ENCODE measurements at places on chromosomes 3 and 15.
A peak's percentile ranks its signal among the peaks of the same experiment; 100 is the strongest.

GRCh38 chr3:29823233-29823632 is 542.4 kb downstream of the RBMS3 start:
- no peak for DNase-seq

- DNase-seq = no peak
Measured at GRCh38 chr15:91861223-91861622, 7.7 kb downstream of the SLCO3A1 start.

DNA sequence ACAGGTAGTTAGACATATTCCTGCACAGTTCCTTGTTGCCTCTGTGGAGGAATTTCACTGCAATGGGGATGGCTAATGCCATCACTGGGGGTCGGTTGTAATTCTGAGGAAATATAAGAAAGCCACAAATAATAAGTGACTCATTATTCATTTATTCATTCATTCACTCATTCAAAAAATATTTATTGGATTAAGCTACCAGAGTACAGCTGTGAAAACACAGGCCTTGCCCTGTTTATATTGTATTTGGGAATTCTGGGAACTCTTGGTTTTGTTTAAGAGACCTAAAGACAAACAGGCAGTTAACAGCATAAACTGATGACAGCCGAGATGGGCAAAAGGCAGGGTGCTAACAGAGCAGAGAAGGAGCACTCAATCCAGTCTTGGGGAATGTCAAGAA is 23.6 kb downstream of the PTX3 start:
- no peak for DNase-seq

DNA sequence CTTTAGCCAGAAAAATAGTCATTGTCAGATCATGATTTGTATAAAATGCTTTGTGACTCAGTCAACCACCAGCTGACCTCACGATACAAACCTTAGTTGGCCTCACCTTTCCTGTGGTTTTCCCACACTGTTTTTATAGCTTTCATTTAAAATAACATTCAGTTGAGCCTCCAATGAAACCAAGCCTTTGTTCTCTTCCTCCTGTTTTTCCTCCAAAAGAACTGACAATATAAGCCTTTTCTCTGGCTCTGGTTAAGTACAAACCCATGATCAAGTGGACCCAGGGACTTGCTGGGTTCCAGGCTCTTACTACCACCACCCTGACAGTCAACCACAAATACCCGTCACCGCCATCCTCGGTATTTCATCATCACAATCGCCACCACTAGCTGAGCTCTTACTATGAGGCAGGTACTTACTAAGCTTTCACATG is 81.7 kb downstream of the TAMM41 start:
- peak; percentile 27 for DNase-seq

GRCh38 chr3:13808550-13808949 is 71.3 kb downstream of the WNT7A start:
- no peak for DNase-seq

GRCh38 chr3:64848822-64849221 is 161.0 kb upstream of the ADAMTS9 start:
- no peak for DNase-seq

DNA sequence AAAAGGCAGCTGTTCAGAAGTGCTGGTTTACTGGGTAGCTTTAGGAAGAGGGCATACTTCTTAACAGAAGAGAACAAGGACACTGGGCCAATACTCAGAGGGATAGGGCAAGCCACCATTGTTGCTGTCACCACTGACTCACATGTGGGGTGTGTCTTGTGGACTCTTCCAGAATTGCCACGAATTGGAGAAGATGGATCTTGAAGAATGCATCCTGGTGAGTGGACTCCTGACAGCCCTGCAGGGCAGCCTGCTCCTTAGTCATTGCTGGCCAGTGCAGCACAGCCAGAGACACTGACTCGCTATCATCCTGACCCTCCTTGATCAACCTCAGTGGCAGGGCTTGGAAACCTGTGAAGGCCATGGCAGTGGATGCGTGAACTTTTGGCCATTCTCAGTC is 62.3 kb downstream of the UBP1 start:
- DNase-seq = no peak

DNA sequence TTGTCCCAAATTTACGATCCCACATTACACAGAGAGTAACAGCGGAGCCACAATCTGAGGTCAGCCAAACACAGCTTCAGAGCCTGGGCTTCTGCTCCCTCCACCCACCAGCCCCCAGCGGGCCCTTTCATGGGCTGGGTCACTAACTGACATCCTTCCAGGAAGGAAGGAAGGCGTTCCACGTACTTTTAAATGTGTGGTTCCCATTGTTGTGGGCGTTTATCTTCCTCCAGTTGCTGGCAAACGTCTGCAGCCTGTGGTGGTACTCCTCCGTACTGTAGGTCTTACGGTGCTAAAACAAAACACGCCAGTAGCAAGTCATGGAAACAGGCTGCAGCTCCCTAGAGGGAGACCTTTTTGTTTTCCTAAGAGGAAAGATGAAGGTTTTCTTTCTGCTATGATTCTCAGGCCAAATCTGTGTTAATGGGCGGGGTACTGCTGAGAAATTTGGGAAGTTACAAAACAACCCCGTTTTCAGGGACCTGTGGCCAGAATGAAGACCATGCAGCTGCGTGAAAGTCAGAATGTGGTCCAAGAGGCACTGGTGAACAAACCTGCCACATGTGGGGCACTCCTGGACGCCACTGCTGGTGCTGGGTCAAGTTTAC is 7.6 kb downstream of the CTSH start:
- DNase-seq = peak; percentile 20

GRCh38 chr3:169613053-169613803 is 50.3 kb downstream of the MECOM start:
- DNase-seq = no peak

DNA sequence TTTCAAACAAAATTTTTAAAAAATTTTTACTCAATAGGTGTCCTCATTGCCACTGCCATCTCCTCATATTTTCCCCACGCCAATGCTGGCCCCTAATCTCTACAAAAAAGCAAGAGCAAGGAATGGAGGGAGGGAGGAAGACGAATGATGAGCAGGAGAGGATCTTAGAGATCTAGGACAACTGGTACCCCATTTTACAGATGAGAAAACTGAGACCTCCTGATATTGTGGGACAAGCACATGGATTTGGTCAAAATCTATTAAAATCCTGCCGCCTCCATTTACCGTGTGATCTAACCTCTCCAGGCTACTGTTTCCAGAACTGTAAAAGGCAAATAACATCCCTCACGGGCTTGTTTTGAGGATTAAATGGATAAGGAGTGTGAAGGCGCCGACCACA is 4.6 kb downstream of the HEG1 start:
- DNase-seq = no peak

- DNase-seq = no peak
Measured at GRCh38 chr3:100463002-100463401, 29.4 kb upstream of the TMEM45A start.

GRCh38 chr3:135558150-135558783 is 407.3 kb upstream of the PPP2R3A start:
- DNase-seq = no peak

- no peak for DNase-seq
Measured at GRCh38 chr3:141279077-141279967, 47.7 kb downstream of the PXYLP1 start.

DNA sequence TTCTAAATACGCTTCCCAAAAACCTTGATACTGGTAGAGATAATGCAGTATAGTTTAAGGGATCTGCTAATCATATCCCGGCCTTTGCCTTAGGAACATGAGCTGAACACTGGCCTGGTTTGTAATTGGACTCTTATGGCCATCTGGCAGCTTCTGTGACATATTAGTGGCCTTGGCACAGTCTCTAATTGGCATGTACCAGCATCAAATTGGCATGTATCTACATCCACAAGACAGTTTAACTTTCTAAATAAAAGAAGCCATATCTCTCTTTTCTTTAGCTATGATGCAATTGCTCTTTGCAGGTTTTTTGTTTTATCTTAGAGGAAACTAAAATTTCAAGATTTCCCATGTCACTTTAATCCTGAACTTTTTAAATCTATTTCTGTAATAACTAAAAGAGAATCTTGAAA is 44.6 kb upstream of the FILIP1L start:
- DNase-seq = no peak

GRCh38 chr3:66253790-66254620 is 33.2 kb downstream of the SLC25A26 start:
- no peak for DNase-seq

- DNase-seq = no peak
Measured at GRCh38 chr3:155318740-155319139, 25.3 kb upstream of the STRIT1 start.

- no peak for DNase-seq
Measured at GRCh38 chr15:58309963-58310928, 121.5 kb upstream of the LIPC start.

- no peak for DNase-seq
Measured at GRCh38 chr3:153087595-153088566, 74.1 kb upstream of the RAP2B start.

GRCh38 chr3:175397372-175397771 is 538.2 kb downstream of the NAALADL2 start:
- DNase-seq = no peak

GRCh38 chr3:134863915-134864314 is 68.9 kb downstream of the EPHB1 start:
- no peak for DNase-seq

DNA sequence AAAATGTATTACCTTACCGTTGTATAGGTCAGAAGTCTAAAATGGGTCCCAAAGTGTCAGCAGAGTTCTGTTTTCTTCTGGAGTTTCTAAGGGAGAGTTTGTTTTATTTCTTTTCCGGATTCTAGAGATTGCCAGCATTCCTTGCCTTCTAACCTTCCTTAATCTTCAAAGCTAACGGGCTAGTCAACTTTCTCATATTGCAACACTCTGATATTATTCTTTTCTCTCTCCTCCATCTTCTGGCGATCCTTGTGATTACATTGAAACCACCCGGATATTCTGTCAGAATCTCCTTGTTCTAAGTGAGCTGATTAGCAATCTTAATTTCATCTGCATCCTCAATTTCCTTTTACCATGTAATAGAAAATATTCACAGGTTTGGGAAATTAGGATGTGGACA is 36.2 kb upstream of the AADACL2 start:
- no peak for DNase-seq

GRCh38 chr3:101189796-101190195 is 130.6 kb downstream of the IMPG2 start:
- DNase-seq = no peak

DNA sequence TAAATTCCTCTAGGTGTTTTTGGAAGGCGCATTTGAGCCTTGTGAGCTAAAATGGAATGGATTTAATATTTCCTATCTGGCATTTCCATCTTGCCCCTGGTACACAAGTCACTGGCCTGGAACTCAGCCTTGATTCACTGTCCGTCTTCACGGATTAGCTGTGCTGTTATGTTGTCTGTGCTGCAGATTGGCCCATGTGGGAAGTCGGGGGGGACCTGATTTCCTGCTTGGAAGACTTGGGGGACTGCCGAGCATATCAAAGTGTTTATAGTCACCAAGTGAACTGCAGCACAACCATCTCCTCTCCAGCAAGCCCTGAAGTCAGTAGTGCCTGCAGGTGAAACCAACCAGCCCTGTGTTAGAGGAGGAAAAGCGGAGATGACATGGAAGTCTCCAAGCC is 12.2 kb downstream of the GHRL start:
- DNase-seq = no peak

- no peak for DNase-seq
Measured at GRCh38 chr15:92906563-92907081, 6.5 kb downstream of the CHD2 start.

DNA sequence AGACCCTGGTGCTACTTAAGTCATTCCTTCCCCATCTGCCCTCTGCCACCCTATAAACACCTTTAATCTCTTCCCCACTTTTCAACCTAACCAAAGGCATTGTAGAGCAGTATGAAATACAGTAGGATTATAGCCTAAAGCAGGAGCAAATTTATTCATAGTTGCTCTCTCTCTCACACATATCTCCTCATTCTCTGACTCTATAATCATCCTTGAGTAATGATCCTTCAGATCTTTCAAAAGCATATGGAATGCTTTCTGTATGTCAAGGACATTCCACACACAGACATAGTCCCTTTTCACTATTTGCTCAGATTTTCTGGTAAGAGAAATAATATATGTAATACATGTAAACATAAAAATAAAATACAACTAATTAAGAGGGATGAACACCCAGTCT is 54.1 kb downstream of the TRPC1 start:
- no peak for DNase-seq

DNA sequence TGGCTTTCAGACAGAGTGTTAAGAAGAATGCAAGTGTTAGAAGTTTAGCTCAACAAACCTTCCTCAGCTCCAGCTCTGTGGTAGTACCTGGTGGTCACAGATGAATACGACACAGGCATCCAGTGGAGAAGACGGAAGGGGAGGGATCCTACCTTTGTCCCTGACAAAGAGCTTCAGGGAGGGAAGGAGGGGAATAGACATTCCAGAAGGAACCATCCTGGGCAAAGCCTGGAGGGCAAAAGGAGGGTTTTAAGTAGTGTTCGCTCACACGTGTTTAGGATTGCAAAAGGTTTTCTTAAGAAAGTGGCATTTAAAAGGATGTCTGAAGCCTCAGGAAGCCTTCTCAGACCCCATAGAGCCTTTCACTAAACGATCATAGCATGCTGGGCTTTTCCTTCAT is 2.8 kb downstream of the CHCHD4 start:
- no peak for DNase-seq

GRCh38 chr15:48373821-48374451 is 42.7 kb downstream of the DUT start:
- DNase-seq = no peak

GRCh38 chr3:46716461-46717441 is 918 bp downstream of the PRSS50 start:
- no peak for DNase-seq

DNA sequence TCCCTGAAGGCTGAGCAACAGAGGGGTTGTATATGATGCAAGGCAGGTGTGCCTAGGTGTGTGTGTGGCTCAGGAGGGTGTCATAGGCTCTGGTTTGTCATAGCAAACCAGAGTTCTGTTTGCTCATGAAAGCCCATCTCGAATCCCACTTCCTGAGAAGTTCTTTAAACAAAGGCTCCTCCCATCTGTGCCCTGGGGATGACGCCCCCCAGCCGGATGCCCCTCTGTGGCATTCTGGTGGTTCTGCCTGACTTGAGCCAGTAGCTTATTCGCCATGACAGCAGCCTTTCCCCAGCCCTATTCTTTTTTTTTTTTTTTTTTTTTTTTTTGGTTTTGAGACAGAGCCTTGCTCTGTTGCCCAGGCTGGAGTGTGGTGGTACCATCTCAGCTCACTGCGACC is 45.4 kb downstream of the PDIA5 start:
- no peak for DNase-seq

GRCh38 chr3:150848864-150849263 is 56.4 kb downstream of the MINDY4B start:
- no peak for DNase-seq

- DNase-seq = no peak
Measured at GRCh38 chr3:64289622-64290021, 64.4 kb upstream of the PRICKLE2 start.

- DNase-seq = no peak
Measured at GRCh38 chr15:69861331-69862171, 236.2 kb downstream of the TLE3 start.

GRCh38 chr15:67146234-67146633 is 80.8 kb downstream of the SMAD3 start:
- no peak for DNase-seq
